Germinal center (tissue), 1 donor: ENCODE measurements at places on chromosomes 3 and 15.

DNA sequence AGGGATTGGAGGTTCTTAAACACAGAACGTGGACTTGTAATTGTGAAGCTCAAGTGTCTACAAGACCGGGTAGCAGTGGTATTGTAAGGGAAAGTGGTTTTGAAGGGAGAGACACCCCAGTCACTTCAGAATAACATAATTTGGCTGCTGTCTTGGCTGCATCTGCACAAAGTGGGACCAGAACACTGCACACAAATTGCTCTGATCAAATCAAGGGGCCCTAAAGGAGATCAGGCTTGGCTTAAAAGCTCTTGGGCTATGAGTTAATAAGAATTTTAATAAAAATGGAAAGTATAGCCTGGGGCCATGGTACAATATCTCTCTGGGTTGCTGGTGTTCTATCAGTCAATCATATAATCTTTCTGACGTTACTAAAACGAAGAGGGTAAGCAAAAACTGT is 356.1 kb upstream of the ICE2 start:
- DNase-seq, result no peak

DNA sequence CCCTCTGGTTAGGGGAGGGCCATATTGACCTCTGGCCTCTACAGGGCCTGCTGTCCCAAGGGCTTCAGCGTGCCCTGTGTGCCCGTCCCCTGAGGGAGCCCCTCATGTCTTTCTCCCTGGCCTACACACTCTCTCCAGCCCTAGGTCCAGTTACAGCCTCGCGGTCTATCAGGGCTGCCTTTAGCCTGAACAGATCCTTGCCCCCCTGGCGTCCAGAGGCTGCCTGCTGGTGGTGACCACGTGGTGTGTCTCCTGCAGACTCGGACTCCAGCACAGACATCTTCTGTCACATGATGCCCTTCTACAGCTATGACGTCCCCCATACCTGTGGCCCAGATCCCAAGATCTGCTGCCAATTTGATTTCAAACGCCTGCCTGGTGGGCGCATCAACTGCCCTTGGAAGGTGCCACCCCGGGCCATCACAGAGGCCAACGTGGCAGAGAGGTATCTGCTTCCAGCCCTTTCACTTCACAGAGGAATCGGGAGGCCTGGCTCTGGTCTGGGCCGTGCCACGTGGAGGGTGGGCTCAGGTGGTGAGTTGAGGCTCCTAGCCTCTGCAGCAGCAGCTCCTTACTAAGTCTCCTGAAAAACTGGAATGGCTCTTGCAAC is 4.1 kb downstream of the MAN2A2 start:
- DNase-seq, result no peak

DNA sequence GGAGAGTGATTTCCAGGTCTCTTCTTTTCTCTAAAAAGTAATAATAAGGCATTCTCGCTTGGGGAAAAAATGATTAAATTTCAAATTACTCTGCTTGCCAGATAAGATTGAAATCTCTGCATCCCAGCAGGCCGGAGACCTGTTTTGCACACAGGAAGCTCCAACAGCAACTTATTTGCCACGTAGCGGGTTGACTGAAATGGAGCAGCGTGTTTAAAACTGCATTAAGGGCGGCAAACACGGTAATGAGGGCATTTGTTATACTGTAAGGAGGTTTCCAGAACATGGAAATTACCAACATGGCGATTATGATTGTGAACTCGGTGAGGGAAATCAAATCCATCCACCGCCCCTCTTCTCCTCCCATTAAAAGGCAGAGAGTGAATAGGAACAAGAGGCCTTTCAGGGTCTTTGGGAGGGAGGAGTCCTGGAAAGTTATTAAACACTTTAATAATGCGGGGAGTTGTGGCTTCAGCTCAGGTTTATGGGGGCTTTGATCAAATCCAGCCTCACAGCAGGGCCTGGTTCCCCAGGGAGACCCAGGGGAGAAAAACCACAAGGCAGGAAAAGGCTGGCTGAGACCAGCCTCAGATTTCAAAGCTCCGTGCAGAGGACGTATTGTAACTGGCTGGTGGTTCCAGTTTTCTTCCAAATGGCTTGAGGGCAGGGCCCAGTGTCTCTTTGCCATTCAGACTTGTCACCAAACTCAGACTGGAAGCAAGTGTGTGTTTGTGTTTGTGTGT is 242.3 kb downstream of the TLE3 start:
- no peak for DNase-seq

- no peak for DNase-seq
Observed at GRCh38 chr3:28575746-28576613, 227.4 kb upstream of the AZI2 start.

DNA sequence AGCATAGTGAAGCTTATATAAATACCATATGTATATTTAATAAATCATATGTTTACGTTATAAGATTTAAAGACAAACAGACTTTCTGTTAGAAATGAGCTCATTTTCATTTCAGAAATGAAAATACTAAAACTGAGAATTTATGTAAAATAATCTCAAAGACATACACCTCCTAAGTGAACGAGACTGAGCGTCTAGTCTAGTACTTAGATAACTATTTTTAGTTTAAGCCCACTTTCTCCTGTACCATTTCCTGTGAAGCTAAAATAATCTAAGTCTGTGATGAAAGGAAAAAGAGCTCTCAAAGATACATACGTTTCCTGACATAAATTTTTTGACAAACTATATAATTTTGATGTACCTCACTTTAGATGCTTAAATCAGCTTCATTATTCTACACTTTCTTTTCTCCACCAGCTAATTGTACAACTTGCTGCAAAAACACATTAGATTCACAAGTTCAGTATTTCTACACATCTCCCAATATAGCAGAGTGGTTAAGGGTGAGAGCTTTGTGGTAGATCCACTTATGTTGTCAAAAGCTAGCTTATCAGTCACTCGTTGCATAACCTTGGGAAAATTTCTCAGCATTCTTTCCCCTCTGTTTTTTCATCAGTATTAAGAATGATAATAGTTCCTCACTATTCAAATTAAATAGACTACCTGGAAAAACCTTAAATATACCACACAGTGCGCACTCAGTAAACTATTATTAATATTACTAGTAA is 703.0 kb downstream of the PLOD2 start:
- DNase-seq, result no peak
